ENCODE measurements at places on chromosomes 1 and 21.

DNA sequence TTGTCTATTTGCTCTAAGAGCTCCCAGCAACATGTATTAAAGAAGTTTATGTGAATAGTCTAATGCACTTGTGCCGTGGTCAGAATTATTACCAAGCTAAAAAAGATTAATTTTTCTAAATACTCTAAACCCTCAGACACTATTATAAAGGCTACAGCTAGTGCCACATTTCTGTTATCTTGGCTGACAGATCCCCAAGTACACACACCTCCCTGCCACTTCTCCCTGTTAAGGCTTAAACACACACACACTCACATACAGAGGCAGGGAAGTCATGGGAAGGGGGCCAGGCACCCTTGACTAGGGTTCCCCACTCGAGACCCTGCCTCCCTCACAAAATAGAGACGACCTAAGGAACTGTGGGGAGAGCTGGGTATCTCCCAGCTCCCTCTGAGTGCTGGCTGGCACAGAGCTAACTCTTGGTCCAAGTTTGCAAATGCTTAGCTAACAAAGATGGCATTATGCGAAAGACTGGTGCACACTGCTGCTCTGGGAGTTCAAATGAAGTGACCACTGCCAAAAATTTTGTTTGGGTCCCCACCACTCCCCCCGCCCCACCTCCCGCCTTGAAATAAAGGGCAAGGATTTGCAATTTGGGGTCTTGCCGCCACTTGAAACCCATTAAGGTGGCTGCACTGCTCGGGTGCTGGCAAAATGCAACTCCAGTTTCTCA lies 9.8 kb downstream of the SSBP3 start:
- no peak for DNase-seq

- no peak for DNase-seq
Measured at GRCh38 chr1:213376862-213377372, 325.9 kb downstream of the RPS6KC1 start.

- no peak for DNase-seq
Measured at GRCh38 chr1:62841587-62842169, 57.7 kb downstream of the ATG4C start.

DNA sequence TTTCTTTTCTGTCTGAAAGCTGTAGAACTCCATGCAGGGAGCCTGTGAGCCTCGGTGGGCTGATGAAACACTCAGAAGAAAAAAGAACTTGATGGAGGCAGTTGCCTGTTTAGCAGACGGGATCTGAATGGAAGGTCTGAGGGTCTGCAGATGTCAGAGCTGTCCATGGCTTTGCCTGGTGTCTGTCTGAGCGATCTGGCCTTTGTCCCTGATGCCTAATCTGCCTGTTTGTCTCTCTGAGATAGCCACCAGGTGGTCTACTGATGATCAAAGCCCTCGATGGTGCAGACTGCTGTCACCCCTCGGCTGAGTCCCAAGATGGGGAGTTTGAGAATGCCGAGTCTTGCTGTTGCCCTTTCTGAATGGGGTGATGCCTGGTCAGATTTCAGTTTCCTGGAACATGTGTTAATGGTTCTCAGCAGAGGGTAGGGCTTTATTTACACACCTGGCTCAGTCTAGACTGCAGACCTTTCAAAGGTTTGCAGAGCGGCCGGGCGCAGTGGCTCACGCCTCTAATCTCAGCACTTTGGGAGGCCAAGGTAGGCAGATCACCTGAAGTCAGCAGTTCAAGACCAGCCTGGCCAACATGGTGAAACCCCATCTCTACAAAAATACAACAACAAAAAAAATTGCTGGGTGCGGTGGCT lies 90.4 kb downstream of the KIF26B start:
- no peak for DNase-seq

DNA sequence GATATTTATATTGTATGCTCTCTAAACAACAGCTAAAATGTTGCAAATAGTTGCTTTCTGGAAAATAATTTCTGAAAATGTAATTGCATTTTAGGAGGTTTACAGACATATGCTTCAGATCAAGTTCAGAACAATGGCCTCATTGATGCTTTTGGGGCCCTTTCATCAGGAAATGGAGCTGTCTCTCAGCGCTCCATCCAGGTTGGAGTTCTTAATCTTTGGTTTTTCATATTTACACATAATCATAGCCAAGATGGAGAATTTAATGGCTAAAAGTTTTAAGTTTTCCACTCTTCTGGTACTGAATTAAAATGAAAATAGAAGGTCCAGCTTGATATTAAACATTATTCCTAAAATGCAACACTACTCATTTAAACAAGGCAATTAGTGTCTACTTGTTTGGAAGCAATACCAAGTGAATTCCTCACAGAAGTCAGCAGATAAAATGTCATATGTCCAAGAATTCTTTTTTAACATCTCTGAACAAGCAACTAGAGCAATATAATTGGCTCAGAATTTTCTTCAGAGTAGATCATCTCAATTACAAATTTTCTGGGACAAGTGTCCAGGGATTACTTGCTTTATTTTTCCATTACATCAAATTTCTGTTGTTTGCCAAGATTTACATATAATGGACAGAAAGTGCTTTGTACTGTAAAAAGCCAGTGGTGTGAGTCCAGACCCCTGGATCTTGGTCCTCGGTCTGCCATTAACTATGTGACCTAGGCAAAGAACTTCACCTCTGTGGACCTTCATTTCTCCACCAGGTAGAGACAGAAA lies 22.6 kb downstream of the CLCA1 start:
- DNase-seq: no peak

DNA sequence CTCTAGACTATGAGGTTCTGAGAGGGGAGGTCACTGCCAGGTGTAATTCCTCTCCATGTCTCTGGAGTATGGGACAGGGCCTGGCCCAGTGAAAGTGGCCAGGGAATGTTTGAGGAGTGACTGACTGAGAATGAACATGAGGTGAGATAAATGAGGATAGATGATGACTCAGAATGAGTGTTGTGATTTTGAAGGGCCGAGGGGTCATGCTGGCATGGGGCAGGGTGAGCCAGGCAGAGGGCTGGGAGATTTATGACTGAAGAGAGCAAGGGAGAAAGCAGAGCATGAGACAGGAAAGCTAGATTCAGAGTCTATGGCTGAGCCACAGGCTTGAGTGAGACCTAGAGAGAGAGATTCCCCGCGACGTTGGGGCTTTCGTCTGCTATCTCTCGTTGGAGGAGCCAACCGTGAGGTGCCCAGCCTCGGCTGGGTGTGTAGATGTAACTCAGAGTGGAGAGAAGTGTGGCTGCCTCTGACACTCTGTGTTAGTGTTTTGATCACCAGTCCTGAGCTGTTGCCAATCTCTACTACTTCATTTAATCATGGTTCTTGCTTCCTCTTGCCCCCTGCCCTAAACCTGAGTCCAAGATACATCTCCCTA lies 50.1 kb downstream of the FOXD2 start:
- DNase-seq: no peak

DNA sequence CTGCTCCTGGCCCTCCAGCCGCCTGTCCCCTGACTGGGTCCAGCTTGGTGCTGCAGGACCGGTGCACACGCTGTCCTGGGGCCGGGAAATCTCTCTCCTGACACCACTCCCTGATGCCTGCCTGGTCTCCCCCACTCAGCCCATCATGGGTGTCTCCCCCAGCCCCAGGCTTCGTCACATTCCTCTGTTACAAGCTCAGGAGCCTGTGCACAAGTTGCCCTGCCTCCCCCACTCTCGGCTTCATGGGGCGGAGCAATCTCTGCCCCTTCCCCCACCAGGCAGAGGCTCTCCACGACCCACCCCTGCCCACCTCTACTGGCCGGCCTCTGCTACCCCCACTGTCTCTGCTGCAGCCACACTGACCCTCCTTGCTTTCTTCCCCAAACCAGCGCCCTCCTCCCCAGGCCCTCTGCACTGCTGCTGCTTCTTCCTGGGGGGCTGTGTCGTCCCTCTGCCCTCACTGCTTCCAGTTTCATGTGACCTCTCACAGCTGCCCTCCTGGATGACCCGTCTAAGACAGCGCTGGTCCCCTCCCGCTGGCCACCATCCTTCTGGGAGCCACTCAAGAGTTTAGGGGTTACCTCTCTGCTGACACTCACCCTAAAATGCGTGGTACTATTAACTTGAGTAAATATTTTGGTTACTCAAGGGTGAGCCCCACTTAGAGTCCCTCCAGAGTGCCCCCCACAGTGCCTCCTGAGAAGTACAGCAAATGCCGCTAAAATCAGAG lies 5.7 kb upstream of the RIPK4 start:
- no peak for DNase-seq

- no peak for DNase-seq
Measured at GRCh38 chr1:74777525-74777924, 44.6 kb downstream of the TYW3 start.
